ENCODE measurements at places on chromosomes 16 and 17.

- DNase-seq: no peak
These were observed 9.9 kb downstream of the PRSS27 start for GRCh38 chr16:2710021-2710710.

GRCh38 chr17:31778523-31778922 lies 80.5 kb downstream of the COPRS start:
- peak; percentile 17 for DNase-seq

DNA sequence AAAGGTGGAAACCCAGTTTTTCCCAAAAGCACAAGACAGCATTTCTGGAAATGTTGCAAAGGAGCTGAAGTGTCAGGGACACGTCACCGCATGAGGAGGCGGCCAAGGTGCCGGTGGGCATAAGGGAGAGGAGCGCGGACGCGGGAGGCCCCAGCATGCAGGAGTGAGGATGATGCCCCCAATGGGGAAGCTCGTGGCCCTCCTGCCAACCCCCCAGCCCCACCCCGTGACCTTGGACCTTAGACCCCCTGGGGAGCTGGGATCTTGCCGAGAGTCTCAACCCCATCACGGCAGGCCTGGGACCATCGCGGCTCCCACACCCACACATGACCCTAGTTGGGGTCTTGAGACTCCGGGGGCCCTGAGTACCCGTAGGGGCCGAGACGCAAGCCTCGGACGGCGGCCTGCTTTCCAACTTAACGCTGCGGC lies 119.4 kb upstream of the METRNL start:
- no peak for DNase-seq

GRCh38 chr17:68539548-68540467 lies 27.6 kb downstream of the PRKAR1A start:
- DNase-seq: no peak

DNA sequence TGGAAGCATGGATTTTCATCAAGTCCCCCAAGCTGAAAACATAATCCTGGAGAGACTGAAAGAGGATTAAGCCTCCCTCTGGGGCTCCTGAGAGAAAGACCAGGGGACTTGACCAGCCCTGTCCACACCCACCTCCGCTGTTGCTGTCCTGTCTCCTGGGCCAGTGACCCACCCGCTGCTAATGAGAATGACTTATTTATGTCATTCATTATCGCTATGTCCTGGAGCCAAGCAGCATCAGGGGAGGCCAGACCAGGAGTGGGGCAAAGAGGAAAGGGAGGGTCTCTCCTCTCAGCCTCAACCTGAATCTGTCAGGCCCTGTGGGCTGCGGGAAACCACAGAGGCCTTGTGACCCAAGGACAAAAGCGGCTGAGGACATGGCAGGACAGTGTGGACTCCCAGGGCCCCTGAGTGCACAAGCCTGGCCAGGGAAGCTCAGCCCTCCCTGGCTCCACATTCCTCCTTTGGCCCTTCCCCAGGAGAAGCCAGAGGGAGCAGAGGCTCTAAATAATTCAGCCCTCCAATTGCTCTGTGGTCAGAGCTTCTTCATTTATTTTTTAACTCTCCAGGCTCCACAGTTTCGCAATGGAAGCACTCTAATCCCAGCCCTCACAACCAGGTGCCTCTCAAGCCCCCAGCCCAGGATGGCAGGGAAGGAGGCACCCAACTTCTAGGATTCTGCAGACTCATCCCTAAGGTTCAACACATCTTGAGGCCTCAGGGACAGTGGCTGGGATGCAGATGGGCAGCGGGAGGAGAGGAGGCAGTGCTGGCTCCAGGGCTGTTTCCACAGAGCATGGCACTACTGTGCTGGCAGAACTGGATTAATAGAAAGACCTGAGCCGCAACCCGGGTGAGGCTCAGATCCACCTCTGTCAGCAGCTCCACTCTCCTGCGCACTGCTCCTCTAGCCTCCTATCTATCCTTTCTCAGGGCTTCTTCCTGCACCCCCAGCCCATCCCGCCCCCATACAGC lies 19.1 kb downstream of the CUEDC1 start:
- DNase-seq: peak; percentile 55

GRCh38 chr17:61058066-61058465 lies 341.6 kb upstream of the TBX2 start:
- DNase-seq: no peak

- peak; percentile 6 for DNase-seq
These were observed 11.8 kb downstream of the GNAO1 start for GRCh38 chr16:56203052-56203451.

DNA sequence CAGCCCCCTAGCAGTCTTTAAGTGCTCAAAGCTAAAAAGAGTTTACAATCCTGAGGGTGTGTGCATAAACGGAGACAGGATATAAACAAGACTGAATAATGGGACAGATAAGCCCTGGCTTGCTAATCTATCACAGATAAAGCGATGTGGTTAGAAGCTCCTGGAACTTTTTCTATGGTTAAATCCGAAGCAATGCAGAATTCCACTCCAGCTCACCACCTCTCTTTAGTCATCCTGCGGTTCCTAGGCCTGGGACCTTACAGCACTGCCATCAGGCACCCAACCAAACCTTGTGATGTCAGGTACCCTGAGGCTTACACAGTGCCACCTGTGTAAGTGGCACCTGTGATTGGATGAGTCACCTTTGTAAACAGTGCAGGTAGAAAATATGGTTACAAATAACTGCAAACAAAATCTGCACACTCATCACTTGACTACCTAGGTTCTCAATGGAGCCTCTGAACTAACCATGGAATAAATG lies 31.5 kb upstream of the B4GALNT2 start:
- DNase-seq: peak; percentile 86

- DNase-seq: peak; percentile 21
These were observed 44.7 kb downstream of the ZFPM1 start for GRCh38 chr16:88497561-88498462.

DNA sequence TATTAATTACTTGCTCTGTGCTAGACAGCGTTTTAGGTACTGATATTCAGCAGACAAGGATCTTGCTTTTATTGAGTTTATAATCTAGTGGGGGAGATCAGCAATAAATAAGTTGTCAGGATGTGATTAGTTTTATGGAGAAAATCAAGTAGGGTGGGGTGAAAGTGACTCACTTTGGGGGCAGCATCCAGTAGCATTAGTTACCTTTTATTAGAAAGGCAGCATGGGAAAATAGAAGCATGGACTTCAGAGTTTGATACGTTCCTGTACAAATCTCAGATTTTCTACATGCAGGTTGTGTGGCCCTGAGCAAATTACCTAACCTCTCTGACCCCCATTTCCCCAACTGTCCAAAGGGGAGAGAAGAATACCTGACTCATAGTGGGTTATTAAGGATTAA lies 42.5 kb downstream of the SPECC1 start:
- DNase-seq: no peak

DNA sequence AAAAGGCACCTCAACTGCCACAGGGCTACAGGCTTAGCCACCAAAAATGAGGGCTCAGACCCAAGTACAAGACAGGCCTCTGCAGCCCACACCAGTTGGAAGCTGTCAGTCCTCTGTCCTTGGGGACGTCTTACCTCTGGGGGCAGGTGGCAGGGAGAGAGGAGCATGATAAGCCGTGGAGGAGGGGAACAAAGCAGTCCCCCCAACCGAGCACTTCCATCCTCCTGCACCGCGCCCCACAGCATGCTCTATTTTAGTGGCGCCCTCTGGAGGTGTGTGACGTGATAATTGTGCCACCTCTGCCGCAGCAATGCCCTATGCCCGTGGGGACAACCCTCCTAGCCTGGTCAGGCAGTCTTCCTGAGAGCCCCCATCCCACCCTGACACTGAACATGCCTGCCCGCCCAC lies 13.6 kb downstream of the G6PC3 start:
- DNase-seq: no peak

DNA sequence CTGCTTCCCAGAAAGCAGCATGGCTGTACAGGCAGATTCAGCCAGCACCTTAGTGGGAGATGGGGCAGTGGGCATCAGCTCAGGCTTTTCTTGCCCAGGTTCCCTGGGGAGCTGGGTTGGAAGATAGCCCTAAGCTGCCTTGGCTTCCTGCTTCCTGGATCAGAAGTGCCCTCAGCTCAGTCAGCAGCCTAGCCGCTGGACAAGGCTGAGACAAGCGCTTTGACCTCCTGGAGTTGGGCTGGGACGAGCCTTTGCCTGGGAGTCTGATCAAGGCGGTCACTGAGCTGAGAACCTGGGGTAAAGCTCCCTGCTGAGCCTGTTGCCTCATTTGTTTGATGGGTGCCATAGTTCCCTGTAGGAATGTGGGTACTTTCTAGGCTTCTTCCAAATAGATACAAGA lies 190.0 kb downstream of the RAB11FIP4 start:
- DNase-seq: peak; percentile 29

DNA sequence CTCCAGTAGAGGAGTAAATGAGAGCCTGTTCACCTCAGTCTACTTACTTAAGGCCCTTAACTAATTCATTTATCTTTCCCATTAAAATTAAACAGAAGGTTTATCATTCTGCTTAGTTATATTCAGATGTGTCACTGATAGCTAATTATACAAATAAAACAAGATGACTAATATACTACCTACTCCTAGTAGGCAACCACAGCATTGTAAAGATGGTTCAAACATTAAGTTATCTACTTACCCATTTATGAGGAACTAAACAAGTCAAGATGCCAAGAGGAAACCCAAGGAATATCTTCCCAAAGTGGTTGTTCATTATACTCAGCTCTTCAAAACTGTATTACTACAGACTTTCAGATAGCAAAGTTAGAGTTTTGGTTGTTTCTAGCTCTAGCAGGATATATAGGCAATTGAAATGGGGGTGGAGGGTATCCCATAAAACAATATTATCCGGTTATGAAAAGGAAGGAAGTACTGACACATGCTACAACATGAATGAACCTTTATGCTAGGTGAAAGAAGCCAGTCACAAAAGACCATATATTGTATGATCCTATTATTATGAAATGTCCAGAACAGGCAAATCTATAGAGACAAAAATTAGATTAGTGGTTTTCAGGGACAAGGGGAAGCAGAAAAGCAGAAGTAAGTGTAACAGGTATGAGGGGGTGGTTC lies 56.5 kb downstream of the SPAG9 start:
- DNase-seq: no peak

GRCh38 chr16:4681471-4682083 lies 11.8 kb upstream of the NUDT16L1 start:
- no peak for DNase-seq

GRCh38 chr16:13866073-13866472 lies 53.9 kb upstream of the ERCC4 start:
- DNase-seq: peak; percentile 73

- no peak for DNase-seq
These were observed 82.8 kb downstream of the GLG1 start for GRCh38 chr16:74524117-74524516.

GRCh38 chr16:67931712-67932461 lies at the start of gene CTRL:
CTRL (minus strand) TSS chr16:67931862; CDS start chr16:67931852, 10 bp downstream.
- DNase-seq: no peak

GRCh38 chr16:48971571-48972077 lies 310.0 kb downstream of the CBLN1 start:
- DNase-seq: no peak
